ENCODE measurements at places on chromosomes 3 and 15. TPM values are rescaled to one million over a fixed set of nuclear protein-coding genes. Genes with fewer than 3 reads are reported as not detected.

GRCh38 chr3:109175411-109175810, 38.9 kb downstream of the C3orf85 start:
- DNase-seq, result no peak

Gene TERC
- 10.4 TPM for total RNA-seq

DNA sequence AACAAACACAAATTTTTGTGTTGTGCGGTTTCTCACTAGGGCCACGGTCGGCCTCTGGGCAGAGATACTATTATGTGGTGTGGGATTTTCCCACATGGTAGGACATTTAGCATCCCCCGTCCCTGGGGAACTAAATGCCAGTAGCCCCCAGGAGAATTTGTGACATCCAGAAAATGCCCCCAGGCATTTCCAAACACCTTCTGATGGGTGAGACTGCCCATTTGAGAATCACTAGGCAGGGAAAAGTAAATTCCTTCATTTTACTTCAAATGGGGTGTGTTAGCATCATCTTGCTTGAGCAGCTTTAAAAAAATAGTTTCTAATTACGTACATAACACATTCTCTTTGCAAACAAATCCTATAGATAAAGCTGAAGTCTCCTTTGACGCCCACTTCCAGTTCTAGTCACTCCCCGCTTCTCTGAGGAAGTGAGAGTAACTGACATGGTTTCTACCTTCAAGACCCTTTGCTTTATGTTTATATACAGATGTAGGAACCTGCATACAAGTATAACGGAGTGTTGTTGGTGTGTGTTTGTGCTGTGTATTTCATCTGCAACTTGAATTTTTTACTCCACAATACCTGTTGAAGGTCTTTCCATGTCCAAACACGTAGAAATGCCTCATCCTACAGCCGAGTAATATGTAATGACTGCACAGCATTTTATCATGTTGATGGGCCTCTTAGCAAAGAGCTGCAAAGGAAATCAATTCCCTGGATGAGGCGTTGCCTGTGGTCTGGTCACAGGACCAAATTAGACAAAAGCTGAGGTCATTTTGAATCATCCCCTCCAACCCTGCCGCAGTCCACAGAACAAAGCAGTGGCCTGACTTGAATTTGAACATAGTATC, 31.4 kb upstream of the ZBTB38 start:
- peak; percentile 52 for DNase-seq

Gene TSPAN3
- total RNA-seq, result 460 TPM

DNA sequence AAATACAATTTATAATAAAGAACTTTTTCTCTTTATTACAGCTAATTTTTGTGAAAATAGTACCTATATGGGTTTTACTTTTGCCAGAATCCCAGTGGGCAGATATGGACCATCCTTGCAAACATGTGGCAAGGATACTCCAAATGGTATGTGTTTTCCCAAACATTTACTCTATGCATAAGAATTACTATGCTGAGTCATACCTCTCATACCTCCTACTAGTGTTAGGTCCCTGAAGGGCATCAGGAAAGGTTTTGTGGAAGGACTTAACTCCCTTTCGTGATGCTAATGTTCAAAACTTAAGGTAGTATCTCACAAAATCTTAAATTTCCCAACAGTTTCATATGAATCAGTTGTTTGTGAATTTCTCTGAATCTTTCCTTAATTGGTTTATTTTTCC, 21.3 kb downstream of the ADGRG7 start:
- DNase-seq, result no peak

Gene PLA1A
- 41.4 TPM for total RNA-seq

DNA sequence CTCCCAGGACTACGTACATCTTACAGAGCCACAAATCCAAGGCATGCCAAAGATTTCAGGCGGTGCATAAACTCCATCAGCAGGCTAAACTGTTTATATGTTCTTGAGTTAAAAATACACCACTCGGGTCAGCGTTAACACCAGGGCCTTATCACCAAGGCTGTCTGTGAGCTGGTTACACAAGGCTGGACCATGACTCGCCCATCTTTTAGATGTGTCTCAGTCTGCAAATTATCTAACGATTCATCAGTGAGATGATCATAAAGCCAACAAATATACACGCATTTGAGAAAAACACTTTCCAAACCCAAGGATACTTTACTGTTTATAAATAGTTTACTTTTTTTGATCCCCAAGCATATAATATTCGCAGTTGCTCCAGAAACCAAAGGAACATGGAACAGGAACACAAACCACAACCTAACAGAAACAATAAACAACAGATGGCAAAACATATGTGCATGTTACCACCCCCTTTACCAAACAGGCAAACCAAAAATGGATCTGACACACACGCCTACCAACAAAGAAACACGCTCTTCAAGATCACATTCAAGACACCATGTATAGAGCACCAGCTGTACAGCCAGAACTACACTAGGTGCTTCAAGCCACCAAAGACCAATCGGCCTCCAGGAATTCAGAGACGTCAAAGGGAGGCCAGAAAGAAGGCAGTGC, 15.4 kb downstream of the LRIG1 start:
- DNase-seq, result no peak

DNA sequence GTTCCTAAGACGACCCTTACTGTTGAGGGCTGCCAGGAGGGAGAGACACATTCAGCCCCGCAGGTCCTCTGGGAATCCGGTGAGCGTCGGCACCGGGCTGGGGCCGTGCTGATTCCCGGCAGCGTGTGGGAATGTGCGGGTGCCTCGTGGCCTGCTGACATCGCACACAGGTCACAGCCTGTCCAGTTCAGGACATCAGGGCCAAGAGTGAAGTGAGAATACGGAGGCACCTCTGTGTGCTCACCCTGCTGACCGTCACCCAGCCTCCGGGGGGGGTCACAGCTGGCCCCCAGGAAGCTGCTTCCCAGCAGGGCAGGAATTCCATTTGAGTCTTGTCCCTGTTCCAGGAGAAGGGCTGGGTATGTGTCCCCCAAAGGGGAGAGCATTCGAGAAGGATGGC, 53.6 kb downstream of the PGPEP1L start:
- DNase-seq, result peak; percentile 14

Gene BMF
- total RNA-seq, result 6.9 TPM

DNA sequence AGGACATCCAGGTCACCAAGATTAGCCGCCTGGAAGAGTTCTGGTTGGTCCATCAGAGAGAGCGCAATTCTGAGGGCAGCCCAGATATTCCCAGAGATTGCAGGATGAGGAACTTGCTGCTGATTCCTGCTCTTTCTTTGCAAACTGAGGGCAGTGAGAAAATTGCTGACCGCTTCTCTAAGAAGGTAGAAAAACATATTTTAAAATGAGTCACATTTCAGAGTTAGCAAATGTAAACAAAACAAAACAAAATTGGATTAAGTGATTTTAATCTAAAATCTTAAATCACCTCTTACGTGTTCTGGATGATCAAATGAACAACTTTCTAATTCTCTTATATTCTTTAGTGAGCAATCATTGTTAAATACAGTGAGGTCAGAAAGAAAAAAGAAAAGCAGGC, 149.0 kb downstream of the USP13 start:
- no peak for DNase-seq

DNA sequence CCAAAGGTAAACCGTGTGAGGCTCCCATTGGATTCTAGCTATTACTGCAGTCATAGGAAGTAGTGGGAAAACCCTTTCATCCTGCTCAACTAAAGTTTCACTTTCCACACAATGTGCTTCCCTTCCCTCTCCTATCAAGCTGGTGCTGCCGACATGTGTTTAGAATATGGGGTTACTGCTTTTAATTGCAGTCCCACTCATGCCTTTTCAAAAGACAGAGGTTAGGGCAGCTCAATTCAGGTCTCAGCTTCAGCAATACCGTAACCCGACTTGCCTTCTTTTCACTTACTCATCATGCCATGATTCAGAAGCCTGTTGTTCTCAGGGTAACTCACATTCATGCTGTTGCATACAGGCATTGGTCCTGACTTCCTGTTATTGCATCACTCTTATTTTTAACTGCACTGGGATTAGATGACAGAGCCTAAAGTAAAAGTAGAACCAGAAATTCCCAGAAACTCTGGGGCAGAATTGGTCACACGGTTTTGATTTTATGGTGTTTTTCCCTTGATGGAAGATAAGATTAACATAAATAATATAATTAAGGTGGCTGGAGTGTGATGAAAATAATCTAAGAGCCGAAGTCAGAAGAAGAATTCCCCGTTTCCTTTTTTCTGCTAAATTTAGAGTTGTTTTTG, 45.7 kb downstream of the C2CD4B start:
- peak; percentile 54 for DNase-seq

Gene ZNF501
- total RNA-seq, result 2.5 TPM

Gene SEMA3G
- 0.40 TPM for total RNA-seq

- DNase-seq, result peak; percentile 47
Measured at GRCh38 chr3:120244834-120245225, 40.2 kb downstream of the GPR156 start.

Gene SNTN
- total RNA-seq, result not detected

DNA sequence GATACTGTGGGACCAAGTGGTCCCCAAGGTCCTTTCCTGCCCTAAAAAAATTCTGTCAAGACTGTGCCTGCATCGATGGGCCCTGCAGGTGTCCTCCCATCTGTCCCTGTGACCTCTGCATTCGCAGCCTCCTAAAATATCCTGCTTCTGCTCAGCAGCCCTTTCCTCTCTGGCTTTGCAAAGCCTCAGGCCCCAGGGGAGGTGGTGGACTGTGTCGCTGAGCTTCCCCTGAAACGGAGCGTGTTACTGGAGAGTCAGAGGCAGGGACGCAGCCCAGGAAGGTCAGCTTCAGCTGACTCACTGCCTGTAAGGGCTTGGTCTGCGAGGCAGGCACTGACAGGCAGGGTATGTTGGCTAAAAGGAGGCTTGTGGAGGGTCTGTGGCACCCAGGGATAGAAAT, 110.0 kb downstream of the RAB11A start:
- no peak for DNase-seq

Gene C3orf62
- total RNA-seq, result 2.1 TPM

GRCh38 chr15:62249501-62249900, 84.4 kb upstream of the C2CD4B start:
- no peak for DNase-seq

Gene GPR176
- 5.3 TPM for total RNA-seq

- no peak for DNase-seq
Measured at GRCh38 chr15:40785164-40785563, 15.4 kb downstream of the C15orf62 start.

- no peak for DNase-seq
Measured at GRCh38 chr3:108673988-108674661, 83.1 kb downstream of the RETNLB start.

DNA sequence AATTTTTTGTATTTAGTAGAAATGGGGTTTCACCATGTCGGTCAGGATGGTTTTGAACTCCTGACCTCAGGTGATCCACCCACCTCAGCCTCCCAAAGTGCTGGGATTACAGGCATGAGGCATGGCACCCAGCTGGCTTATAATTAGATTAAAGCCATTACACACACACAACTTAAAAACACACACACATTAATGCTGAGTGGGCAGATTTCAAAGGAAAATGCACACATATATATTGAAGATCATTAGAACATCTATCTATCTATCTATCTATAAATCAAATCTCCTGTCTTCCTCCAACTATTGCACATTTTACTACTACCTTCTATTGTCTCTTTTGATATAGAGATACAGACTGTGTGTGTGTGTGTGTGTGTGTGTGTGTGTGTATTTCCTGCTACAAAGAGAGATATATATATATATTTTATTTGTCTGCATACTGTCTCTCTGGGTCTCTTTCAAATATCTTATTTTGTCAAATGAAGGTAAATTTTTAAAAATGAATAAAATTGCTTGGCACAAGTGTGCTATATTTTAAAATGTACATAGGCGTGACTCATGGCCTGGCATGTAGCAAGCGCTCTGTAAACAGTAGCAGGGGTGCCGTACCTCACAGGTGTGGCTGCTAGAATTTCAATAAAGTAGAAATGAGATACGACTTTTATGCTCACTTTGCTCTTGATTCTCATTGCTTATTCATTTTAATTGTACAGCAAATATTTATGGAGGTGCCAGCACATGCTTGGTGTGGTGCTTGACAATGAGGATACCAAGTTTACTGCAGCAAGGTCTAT, 655.8 kb downstream of the AGBL1 start:
- DNase-seq, result no peak

Gene LAMB2
- total RNA-seq, result 45.1 TPM

- DNase-seq, result no peak
Measured at GRCh38 chr3:134291319-134292254, 40.9 kb upstream of the RYK start.

DNA sequence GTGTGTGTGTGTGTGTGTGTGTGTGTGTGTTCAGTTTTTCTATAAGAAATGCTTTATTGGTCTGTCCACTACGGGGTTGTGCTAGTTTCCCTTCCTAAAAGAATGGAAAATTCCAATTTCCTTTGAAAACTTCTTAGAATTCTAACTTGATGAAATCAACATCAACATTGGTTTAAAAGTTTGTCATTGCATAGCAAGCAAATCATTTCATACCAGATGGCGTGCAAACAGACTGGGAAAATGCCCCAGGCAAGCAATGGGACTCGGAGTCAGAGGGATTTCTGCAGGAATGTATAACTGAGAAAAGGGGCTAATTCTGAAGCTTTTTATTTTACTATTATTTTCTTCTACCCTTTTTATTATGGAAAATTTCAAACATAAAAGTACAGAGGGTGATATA, 13.1 kb upstream of the DYNC1LI1 start:
- DNase-seq, result no peak

DNA sequence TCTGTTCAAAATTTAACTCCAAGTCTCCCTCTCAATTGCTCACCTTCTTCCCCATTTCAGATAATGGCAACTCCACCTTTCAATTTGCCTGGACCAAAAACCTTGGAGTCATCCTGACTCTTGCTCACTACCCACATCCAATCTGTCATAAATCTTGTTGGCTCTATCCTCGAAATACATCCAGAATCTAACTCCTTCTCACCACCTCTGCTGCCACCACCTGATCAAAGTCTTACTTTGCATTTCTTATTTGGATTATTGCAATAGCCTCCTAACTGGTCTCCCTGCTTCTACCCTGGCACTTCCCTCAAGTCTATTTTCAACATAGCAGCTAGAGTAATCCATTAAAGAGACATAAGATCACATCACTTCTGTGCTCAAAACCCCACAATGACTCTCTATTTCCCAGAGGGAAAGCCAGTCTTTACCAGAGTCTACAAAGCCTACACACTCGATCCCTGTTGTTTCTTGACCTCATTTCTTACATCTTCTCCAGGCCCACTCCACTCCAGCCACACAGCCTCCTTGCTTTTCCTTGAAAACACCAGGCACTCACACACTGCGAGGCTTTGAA, 86.6 kb downstream of the GPR156 start:
- peak; percentile 54 for DNase-seq

Gene HYPK
- total RNA-seq, result 4.3 TPM

GRCh38 chr3:16369885-16370284, 104.9 kb downstream of the OXNAD1 start:
- no peak for DNase-seq

- DNase-seq, result no peak
Measured at GRCh38 chr3:148369381-148369780, 328.3 kb upstream of the AGTR1 start.

GRCh38 chr3:133965013-133965570, 64.6 kb downstream of the SLCO2A1 start:
- no peak for DNase-seq

Gene GRAMD2A
- not detected for total RNA-seq

Measured in SK-MEL-5 (cell line).